ENCODE measurements at places on chromosomes 3 and 15.

- H3K4me1 ChIP-seq = no peaks in the 10 kb centered on the region
- H3K27ac ChIP-seq = no peak overlapping the region
- H3K4me3 ChIP-seq = no peak overlapping the region
- DNase-seq = no peak
- no peaks in the 10 kb centered on the region for H3K27me3 ChIP-seq
- no peaks in the 10 kb centered on the region for H3K36me3 ChIP-seq
Observed at GRCh38 chr3:134083626-134084241, 54.0 kb upstream of the SLCO2A1 start.

- H3K36me3 ChIP-seq = peaks cover 22% of the 10 kb centered on the region
- H3K4me1 ChIP-seq = peaks cover 40% of the 10 kb centered on the region
- no peak overlapping the region for H3K4me3 ChIP-seq
- no peak for DNase-seq
Observed at GRCh38 chr15:92922418-92923002, 22.4 kb downstream of the CHD2 start.

- H3K27ac ChIP-seq = no peak overlapping the region
- DNase-seq = no peak
- H3K4me3 ChIP-seq = no peak overlapping the region
- peaks cover 16% of the 10 kb centered on the region for H3K4me1 ChIP-seq
Observed at GRCh38 chr3:45551214-45552010, 43.1 kb upstream of the LIMD1 start.

GRCh38 chr15:62219799-62220198, 54.7 kb upstream of the C2CD4B start:
- no peak overlapping the region for H3K27ac ChIP-seq
- no peak for DNase-seq
- H3K36me3 ChIP-seq = no peaks in the 10 kb centered on the region
- H3K4me3 ChIP-seq = no peak overlapping the region
